AG04450 (cell line): ENCODE measurements at places on chromosomes 11 and 22.

DNA sequence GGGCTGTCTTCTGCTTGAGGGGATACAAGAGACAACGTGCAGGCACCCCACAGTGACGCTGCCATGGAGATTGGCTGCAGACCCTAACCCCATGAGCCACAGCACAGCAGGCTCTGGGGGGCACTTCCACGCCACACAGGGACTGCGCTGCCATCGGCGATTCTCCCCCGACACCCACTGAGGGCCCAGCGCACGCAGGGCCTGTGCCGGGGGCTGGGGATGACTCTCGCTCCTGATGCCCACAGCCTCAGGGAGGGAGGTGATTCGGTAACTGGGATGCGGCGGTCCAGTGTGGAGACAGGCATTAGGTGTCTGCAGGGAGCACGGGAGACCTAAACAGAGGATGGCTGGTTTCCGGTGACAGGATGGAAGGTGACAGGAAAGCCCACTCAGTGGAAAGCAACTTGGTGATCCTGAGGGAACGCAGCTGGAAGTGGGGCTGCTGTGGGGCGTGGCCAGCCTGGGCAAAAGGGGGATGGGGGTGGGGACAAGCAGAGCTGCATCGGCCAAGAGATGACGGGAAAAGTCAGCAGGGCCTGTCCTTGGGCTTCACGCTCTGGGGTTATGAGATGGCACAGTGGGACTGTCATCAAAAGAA is 37.7 kb downstream of the EFCAB6 start:
- no peak for DNase-seq

DNA sequence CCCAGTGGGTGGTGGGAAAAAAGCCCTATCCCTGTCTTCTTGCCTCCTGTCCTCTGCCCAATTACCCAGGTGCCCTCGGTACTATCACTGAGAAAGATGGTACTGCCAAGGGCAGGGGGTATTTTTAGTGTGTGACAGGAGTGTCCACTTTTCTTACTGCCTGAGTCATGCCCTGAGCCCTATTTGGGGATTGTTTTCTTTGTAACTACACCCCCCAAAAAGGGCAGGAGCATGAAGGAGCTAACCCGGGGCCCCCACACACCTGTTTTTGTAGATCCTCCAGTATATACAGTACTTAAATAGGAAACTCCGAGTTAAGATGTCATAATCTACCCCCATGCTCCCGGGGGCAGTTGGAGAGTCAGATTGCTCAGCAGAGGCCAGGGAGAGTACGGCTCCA is 3.8 kb downstream of the SMTNL1 start:
- DNase-seq: no peak

DNA sequence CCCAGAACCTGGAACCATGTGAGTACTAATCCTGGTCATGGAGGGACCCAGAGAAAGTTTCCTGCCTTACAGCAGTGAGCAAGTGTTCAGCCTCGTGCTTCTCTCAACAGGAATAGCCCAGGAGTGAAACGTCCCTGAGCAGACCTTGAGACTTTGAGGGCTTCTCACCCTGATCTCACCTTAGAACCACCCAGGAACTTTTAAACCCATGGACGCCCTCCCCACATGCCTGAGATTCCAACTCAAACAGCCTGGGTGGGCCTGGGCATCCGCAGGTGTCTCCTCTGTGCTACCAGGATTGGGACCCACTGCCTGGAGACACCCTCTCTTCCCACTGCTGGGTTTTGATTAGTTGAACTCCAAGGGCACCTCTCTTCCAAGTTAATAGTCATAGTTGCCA is 297.2 kb downstream of the NTM start:
- no peak for DNase-seq

GRCh38 chr11:83630211-83630610 is 344.0 kb upstream of the CCDC90B start:
- no peak for DNase-seq

DNA sequence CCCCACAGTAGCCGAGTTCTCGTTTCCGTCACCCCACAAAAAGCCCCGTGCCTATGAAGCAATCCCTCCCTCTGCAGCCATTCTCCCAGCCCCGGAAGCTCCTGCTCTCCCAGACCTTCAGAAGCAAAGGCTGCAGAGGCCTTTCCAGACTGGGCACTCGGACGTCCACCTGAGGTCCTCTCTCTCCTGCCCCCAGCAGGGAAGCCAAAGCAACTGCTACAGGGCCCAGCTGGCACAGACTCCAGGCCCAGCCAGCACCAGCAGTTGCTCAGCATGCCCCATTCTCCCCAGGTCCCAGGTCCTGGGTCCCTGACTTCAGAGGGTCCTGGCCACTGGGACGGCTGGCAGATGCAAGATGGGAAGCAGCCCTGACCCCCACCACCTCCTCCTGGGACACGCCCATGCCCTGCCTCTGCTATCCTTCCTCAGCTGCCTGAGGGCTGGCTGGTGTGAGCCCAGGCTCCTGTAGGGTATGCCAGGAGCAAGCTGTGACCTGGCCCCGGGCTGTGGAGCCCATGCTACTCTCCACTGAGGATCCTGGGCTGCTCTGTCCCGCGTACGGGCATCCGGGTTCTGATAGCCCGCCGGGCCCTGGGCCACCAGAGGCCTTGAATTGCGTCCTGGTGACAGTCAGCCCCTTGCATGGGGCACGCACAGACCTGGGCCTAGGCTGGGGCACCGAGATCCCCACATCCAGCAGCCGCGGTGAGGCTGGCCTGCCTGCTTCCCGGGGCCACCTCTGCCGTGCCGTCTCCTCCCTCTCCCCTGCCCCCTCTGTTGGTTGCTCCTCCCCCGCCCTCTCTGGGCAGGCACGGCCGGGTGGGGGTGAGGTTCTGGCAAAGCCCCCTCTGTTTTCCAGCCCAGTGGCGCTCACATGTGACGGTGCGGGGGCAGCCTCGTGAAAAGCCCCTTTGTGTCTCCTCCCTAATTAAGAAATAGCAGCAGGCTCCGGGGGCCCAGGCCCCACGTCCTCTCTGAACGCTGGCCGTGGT is 1310.3 kb downstream of the BRD1 start:
- no peak for DNase-seq

DNA sequence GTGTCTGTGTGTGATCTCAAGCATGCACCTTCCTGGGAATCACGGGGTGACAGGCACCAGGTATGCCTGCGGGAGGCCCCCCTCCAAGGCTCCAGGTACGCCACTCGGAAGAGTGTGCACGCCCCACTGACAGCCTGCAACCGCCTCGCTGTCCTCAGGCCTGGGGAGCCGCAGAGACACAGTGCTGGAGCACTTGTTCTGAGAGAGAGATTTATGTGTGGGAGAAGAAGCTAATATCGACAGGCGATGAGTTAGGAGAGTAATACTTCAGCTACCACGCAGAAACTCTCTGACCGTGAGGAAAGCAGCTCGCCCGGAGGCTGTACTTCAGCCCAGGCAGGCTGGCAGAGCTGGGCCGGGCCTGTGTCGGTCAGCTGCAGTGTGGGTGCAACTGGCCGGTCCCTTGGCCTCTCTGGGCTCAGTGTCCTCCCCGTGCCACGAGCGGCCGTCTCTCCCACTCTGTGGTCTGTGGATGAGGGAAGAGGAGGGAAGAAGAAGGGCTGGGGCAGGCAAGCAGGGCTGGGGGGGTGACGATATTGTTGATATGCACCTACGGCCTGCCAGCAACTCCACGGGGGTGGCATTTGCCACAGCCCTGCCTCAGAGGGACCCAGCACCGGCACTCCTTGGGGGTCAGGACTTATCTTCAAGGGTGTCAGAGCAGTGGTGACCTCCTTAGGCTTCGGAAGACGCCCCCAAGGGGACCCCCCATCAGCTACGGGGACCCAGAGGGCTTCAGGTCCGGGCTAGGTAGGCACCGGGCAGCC is 7.3 kb downstream of the B3GAT1 start:
- no peak for DNase-seq

GRCh38 chr11:8058216-8058615 is 22.8 kb upstream of the TUB start:
- no peak for DNase-seq

DNA sequence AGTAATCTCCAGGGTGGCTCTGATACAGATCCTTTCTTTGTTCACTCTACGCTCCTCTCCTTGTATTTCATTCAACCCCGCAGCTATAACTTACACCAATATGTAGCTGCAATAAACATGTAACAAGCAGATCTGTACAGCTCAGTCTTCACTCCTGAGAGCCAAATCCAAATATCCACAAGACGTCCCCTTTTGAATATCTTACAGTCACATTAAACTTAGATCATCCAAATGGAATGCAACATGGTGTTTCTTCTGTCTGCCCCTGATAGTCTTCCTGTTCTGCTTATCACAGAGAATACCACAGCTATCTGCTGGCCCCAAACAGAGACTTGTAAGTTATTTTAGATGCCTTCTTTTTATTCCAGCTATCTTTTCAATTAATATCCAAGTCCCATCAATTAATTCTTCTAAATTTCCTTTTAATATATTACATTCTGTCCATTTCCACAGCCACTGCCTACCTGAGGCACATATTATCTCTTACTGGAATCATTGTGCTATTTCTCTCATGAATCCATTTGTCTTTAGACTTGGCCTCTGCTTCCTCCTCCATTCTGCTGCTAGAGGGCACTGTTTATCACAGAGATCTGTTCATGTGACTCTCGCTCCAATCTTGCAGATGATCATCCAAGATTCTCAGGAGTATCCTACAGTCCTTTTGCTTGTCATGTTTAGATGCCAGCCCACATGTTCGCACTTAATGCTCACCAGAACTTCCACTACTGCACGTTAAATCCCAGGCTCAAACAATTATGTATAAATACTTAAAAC is 908.6 kb downstream of the NTM start:
- peak; percentile 15 for DNase-seq

DNA sequence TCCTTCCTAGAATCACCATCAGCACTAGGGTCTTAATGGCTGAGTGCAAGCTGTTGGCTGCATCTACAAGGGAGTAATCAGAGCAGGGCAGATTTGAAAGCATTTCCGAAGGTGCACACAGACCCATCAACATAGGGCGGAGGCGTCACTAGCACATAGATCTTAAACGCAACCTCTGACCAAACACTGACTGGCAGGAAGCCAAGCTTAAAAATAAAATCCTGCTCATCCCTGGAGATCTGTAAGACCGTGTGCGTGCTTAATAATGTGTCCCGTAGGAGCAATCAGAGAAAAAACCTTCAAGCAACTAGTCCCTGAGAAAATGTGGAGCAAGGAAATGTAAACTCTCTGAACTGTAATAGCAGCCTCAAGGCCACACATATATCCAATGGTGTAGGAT is 470.5 kb downstream of the ETS1 start:
- no peak for DNase-seq

- no peak for DNase-seq
These were observed 65.0 kb upstream of the TTC12 start for GRCh38 chr11:113249491-113249763.

DNA sequence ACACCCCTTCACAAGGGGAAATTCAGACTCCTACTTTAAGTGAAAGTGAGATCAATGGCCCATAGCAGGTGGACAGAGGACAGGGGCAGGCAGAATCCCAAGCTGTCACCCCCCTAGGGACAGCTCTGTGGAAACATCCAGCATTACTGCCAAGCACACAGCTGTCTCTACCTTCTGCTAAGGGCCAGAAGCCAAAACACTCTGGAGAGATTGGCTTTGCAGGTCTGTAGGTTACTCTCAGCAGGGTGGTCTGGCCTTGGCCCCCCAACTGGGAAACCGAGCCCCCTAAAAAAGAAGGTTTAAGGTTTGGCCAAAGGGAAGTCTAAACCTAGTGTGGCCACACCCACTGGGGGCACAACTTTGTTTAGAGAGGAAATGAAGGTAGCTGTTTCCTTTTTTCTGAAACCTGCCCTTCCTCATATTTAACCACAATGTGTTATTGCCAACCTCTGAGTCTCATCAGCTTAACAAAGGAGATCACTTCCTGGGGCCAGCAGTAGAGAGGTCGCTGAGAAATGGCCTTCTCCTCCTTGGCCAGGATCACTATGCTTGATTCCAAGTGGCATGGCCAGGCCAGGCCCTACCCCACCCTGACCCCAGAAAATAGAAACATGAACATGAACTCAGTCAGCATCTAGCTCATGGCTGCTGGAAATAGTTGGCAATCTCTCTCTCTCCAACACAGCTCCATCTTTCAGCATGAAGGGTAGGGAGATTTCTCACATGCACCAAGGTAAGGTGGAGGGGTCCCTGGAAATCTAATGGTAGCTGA is 25.9 kb upstream of the SCARF2 start:
- DNase-seq: no peak

DNA sequence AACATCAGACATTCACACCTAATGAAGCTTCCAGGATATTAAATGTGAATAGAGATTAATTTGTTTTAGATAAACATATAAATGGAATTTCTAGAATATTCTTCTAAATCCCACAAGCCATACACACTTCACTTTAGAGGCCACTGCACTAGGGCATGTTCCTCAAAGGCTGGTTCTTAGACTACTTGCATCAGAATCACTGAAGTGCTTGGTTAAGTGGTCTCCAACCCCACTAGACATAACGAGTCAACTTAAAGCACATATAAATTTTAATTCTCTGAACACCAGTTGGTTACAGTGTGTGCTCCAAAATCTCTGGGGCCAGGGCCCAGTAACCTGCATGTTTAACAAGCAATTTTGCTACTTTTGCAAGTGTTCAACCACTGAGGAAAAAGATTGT is 7.9 kb upstream of the ALKBH8 start:
- DNase-seq: no peak

DNA sequence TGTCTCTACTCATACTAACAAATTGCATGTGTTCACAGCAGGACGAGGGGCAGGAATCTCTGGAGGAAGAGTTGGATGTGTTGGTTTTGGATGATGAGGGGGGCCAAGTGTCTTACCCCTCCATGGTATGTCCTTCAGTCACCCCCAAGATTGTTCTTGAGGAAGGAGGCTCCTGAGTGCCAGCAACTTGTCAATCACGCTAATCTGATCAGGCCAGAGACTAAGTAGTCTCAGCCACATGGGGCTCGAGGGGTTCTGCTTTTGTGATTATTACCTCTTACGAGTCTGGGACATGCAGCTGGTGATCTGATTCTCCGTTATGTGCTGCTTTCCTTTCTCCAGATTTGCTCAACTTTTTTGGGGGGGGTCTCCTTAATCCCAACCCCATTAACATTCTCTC is 54.3 kb downstream of the CTNND1 start:
- DNase-seq: no peak

GRCh38 chr11:128480665-128481064 is 106.7 kb downstream of the ETS1 start:
- no peak for DNase-seq

- no peak for DNase-seq
These were observed 4.6 kb downstream of the NUP160 start for GRCh38 chr11:47843361-47844055.

GRCh38 chr11:15176646-15177163 is 62.0 kb downstream of the INSC start:
- no peak for DNase-seq

DNA sequence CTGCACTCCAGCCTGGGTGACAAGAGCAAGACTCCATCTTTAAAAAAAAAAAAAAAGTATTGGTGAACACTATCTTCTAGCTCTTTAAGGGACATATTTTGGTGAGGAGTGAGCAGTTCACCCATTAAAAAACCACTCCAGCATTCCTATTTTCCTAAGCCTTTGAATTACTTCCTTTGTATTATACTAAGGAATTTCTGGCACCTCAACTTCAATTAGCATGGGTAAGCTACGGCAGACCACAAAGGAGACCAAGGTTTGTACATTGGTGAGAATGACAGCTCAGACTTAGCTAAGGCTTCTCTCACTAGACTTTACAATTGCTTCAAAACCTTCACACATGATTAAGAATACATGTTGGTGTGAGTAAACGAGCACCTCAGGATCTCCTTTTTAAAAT is 57.0 kb upstream of the BIRC3 start:
- no peak for DNase-seq

GRCh38 chr22:37062702-37063381 is 11.3 kb downstream of the KCTD17 start:
- DNase-seq: no peak

- DNase-seq: no peak
These were observed at the start of gene C11orf86 for GRCh38 chr11:66974724-66975404. Gene C11orf86, plus strand, starts transcription at chr11:66975304. Its CDS starts 59 bp downstream, at chr11:66975363.

- DNase-seq: no peak
These were observed 4.9 kb upstream of the KRTAP5-6 start for GRCh38 chr11:1691878-1692707.
